ENCODE measurements at places on chromosomes 5 and 9.

DNA sequence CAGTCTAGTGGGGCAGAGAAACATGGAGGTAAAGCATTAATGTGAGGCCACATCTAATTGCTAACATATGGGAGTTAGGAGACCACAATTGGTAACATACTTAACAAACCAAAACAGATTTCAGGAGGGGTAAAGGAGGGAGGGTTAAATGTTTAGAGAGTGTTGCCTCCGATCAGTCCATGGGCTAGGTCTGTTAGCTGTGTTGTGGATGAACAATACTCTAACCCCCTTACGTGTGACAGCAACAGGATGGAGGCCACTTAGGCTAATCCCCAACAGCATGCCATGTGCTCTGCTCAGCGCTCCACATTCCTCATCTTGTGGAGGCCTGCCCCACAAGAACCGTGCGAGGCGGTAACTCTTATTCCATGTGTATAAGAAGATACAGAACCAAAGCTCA lies 167.0 kb downstream of the CRB2 start:
- DNase-seq: no peak

GRCh38 chr5:16975950-16976624 lies 40.0 kb upstream of the MYO10 start:
- DNase-seq: no peak

GRCh38 chr9:20538092-20538491 lies 84.2 kb downstream of the MLLT3 start:
- no peak for DNase-seq

DNA sequence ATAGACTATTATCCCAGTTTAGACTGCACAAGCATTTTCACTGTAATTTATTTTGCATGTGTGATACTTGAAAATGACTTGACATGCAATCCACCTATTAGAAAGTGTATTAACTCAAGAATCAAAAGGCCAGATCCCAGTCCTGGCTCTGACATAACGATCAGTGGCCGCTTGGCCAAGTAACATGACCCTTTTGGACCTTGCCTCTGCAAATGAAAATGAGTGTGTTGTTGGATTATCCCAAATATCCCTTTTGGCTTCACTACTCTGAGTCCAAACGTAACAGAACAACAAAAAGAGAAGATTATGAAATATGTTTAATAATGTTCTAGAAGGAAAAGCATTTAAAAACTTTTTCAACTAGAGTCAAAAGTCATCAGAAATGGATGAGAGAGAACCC lies 19.0 kb downstream of the DMGDH start:
- DNase-seq: no peak

- no peak for DNase-seq
Observed at GRCh38 chr5:62969409-62970120, 390.9 kb downstream of the LRRC70 start.

DNA sequence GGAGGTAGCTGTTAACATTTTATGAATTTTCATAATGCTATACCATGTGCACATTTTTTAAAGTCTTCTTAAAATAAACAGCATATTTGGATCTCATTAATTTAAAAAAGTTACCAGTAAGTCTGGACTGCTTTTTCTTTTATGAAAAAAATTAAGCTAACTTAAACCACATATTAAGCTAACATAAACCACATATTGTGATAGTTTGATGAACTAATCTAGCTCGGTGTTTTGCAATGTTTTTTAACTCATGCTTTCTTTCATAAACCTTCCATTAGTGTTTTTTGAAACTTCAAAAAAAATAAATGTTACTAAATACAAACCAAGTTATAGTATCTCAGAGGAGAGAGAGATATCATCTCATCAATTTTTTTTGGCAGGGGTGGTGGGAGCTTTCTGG lies 26.5 kb downstream of the POLK start:
- DNase-seq: no peak

DNA sequence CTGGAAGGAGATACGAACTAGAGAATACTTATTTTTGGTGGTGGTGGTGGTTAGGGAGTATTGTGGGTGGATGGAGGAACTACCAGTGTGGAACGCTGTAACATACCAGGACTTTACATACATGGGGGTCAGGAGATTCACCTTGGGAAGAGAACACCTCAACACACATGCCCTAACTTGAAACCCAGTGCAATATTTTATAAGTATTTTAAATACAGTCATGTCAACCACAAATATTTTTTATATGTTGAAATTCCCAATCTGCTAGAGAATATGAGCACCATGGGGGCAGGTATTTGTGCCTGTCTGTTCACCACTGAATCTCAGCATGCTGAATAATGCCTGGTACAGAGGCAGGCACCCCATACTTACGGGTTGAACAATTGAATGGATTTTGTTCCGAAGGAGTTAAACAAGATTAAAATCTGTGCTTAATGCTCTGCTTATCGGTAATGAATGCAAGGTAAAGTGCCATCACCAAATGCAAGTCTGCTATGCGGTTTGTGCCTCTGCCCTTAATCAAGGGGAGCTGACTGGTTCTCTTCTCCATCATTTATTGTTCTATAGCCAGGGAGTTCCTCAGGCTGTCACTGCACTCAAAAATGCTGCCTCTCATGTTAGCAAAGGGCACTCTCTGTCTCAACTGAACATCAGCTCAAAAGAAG lies 65.3 kb downstream of the RASEF start:
- DNase-seq: no peak

DNA sequence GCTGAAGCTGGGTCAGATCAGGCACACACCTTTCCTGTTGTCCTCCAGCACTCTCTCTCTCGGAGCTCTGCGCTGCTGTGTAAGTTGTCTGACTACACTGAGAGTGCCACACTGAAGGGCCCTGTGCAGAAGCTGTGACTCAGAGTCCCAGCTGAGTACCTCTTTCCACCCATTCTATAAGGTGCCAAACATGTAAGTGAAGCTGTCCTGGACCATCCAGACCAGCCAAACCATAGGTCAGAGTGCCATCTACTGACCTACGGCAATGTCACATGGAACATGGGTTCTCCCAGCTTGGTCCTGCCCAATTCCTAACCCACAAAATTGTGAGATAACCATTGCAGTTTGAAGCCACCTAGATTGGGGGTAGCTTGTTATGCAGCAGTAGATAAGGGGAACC lies 68.2 kb downstream of the ADCY2 start:
- DNase-seq: no peak

- no peak for DNase-seq
Observed at GRCh38 chr5:181098762-181099601, 32.0 kb downstream of the OR2V1 start.

GRCh38 chr9:111866976-111867375 lies 29.6 kb upstream of the UGCG start:
- no peak for DNase-seq

GRCh38 chr5:107538331-107538730 lies 132.4 kb downstream of the EFNA5 start:
- no peak for DNase-seq

- no peak for DNase-seq
Observed at GRCh38 chr5:176491101-176491502, 42.9 kb downstream of the FAF2 start.

GRCh38 chr5:83488271-83488670 lies 16.7 kb downstream of the VCAN start:
- DNase-seq: no peak

Measured in NCI-H187 (cell line).